ENCODE measurements at places on chromosomes 16 and 17.
A peak's percentile ranks its signal among the peaks of the same experiment; 100 is the strongest.

DNA sequence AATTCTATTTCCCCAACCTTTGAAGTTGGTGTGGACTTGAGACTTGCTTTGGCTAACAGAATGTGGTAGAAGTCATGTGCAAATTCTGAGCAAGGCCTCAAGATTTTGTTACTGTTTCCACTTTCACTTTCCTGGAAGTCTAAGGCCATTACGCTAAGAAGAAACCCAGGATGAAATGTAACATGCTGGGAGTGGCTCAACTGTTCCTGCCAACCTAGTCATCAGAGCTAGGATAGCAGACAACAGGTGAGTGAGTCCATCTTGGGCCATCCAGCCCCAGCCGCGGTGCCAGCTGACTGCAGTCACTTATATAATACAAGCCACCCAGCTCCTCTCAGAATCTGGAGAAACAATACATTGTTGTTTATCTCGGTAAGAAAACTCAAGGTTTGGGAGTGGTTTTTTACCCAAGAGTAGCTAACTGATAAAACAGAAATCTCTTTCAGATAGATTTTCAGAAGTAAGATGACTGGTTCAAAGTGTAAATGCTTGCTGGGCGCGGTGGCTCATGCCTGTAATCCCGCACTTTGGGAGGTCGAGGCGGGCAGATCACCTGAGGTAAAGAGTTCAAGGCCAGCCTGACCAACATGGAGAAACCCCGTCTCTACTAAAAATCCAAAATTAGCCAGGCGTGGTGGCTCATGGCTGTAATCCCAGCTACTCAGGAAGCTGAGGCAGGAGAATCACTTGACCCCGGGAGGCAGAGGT is 10.7 kb upstream of the STX4 start:
- no peak for DNase-seq

- DNase-seq, result no peak
Observed at GRCh38 chr16:13041646-13042290, 140.4 kb downstream of the SHISA9 start.

- DNase-seq, result peak; percentile 50
Observed at GRCh38 chr17:50212121-50212843, 10.9 kb upstream of the COL1A1 start.

DNA sequence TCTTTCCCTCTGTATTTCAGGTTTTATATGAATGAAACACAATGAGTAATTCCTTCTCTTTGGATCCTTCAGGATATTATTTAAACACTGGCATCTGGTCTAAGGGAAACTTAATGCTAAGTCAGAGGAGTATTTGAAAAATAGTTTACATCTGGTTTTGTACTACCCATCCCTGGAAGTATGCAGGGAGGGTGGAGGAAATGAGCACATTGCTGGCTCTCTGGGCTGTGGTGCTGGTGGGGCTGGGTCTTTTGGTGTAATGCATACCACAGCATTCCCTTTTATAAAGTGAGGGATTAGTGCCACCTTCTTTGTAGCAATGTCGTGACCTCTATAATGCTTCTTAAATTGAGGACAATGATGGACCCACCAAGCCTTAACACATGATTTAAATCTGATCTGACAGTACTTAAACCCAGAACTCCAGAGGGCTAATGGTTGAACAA is 105.5 kb upstream of the AXIN2 start:
- DNase-seq, result no peak

GRCh38 chr17:53092072-53092471 is 730.7 kb upstream of the KIF2B start:
- DNase-seq, result no peak

DNA sequence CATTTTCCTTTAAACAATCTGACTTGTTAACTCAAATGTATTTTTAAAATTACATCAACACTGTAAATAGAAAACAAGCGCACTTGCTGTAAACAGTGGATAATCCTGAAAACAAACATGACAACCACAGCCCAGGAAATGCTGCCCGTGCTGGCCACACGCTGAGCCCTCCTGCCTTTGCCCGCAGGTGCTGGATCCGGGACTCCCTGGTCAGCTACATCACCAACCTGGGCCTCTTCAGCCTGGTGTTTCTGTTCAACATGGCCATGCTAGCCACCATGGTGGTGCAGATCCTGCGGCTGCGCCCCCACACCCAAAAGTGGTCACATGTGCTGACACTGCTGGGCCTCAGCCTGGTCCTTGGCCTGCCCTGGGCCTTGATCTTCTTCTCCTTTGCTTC is 6.6 kb upstream of the ADGRG3 start:
- no peak for DNase-seq

- peak; percentile 76 for DNase-seq
Observed at GRCh38 chr16:22161999-22162655, at the start of gene SDR42E2. SDR42E2 (plus strand) TSS chr16:22162506; CDS start chr16:22165583, 3,077 bp downstream.
